HCT116 (cell line): ENCODE measurements at places on chromosomes 5 and 9.

GRCh38 chr5:73464016-73464745, 15.6 kb upstream of the FOXD1 start:
- no peaks in the 10 kb centered on the region for H3K36me3 ChIP-seq
- H3K4me3 ChIP-seq: no peak overlapping the region
- H3K27ac ChIP-seq: no peak overlapping the region

DNA sequence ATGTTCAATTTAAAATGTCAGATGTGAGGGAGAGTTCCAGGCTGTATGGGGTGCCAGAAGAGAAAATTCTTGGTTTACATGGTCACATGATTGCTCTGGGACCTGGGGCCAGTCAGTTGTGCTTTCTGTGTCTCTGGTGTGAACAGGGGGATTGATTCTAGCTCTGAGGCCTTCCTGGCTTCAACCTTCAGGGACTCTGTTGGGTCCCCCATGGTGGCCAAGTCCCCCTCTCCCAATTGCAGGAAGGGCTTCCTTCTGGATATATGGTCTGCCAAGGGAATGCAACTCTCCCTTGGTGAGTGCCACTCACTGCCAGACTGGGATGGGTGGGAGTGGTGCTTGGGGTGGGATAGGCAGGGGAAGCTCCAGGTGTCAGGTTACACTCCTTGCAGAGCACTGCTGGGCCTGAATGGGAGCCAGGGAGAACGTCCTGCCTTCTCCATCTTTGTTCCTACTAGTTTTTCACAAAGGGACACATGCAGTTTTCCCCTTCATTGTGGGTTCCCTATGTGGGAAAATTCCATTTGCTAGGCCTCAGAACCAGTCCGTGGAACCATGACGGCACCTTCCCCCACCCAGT, 153.2 kb downstream of the MELK start:
- DNase-seq: no peak
- no peaks in the 10 kb centered on the region for H3K36me3 ChIP-seq
- no peaks in the 10 kb centered on the region for H3K4me1 ChIP-seq
- H3K4me3 ChIP-seq: no peak overlapping the region
- no peak overlapping the region for H3K27ac ChIP-seq
- no peaks in the 10 kb centered on the region for H3K27me3 ChIP-seq

DNA sequence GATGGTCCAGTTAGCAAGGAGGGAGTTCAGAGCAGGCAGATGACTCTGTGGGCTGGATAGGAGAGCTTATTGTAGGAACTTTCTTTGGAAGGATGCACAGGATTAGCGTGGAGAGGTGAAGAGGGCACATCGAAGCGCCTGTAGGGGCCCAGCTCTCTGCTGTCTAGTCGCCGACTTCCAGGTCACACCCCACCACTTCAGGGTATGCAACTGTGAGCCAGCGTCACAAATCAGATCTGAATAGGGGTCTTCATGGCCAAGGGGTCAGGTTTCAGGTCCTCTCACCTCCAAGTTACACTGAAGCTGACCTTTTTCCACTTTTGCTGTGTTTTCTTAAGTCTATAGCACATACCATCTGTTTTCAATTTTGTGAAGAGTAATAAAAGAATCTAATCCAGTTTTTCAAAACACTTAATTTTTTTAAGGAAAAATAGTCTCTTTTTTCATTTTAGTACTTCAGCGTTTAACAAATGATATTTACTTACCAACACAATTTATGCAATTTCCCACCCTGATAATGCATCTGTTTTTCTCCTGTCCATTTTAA, 364.2 kb upstream of the CLINT1 start:
- peaks cover 12% of the 10 kb centered on the region for H3K27me3 ChIP-seq
- no peak overlapping the region for H3K27ac ChIP-seq
- no peaks in the 10 kb centered on the region for H3K4me1 ChIP-seq
- DNase-seq: no peak

DNA sequence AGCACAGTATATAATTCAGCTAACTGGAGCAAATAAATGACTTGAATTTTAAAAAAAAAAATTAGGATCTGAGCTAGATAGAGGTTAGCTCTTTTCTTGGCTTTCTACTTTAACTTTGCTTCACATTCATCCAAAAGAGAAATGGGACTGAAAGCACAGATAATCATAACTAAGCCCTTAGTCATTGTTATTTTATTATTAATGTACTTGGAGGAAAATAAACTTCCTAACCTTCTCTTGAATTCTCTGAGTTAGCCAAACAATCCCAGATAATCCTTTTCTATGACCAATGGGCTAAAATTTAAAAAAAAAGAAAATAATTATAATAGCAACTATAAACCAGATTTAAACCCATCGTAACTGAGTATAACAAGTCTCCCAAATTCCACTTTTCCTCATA, 57.6 kb upstream of the RASA1 start:
- DNase-seq: no peak
- H3K27me3 ChIP-seq: no peaks in the 10 kb centered on the region
- no peaks in the 10 kb centered on the region for H3K36me3 ChIP-seq
